ENCODE measurements at places on chromosomes 11 and 22.

GRCh38 chr11:34056672-34057071, 5.1 kb downstream of the CAPRIN1 start:
- no peak for DNase-seq

GRCh38 chr11:8584511-8584910, 9.5 kb downstream of the STK33 start:
- DNase-seq: no peak

GRCh38 chr22:31977141-31977841, 33.0 kb downstream of the YWHAH start:
- peak; percentile 33 for DNase-seq

DNA sequence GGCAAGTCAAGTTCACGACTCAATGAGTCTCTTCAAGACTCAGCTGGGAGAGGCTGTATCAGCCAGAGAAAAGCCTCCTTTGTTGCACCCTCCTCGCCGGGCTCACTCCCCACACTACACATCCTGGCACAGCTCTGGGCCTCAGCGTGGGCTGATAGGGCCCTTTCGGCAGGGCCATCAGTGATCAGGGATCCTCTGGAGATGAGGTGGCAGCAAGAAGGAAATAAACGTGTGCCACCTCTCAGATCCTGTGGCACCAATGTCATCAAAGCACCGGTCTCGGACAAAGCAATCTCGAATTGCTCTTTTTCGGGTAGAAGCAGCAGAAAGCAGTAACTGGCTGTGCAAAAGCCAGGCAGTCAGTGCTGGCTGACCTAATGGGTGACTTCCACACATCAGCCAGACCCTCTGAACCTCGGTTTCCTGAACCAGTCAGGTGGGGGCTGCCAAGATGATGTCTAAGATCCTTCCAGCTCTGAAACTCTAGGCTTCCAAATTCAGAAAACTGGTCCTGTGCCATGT, 2.1 kb downstream of the EHD1 start:
- no peak for DNase-seq

GRCh38 chr11:44506375-44507016, 59.0 kb upstream of the CD82 start:
- no peak for DNase-seq

DNA sequence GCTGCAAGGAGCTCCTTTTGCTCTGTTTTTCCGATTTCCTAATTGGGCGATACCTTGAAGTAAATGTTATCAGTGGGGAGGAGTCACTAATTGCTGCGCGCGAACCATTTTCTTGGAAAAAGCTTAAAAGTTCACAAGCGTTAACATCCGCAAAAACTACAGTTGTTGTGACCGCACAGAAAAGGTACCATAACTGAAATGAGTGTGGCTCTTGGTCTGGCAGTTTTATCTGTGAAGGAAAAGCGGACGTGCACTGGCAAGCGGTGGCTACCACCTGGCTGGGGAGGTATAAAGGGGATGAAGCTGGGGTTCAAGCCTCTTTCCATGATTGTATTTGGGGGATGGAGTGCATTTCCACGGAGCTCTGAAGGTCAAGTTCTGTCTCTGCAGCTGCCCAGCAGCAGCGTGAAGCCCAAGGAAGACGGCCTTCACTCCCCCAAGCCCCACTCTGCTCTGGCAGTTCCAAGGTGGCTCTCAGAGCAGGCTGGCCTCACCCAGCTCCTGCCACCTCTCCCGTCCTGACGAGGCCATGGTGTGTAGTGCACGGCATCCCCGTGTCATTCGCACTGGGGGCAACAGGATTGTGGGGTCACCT, 27.5 kb downstream of the MOV10L1 start:
- no peak for DNase-seq

GRCh38 chr11:30426781-30427180, 103.9 kb downstream of the ARL14EP start:
- DNase-seq: no peak

DNA sequence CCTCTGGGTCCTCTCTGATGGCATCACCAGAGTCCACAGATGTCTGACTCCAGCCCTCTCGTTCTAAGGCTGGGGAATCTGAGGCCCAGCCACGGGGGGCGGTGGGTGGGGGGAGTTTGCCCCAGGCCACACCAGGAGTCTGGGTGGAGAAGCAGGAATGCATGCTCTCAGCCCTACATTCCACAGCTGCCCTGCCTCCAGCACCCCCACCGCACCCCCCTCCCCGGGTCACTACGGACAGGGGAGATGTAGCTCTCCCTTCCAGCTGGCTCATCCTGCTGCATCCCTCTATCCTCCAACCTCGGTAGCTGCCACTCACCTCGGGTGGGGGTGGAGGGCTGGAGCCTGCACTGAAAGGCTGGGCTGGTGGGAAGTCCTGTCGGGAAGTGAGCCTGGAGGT, 2.3 kb upstream of the PVALB start:
- no peak for DNase-seq

All from foreskin keratinocyte (primary cell).